ENCODE measurements at places on chromosomes 13 and 19. TPM values are rescaled to one million over a fixed set of nuclear protein-coding genes. Genes with fewer than 3 reads are reported as not detected.
A peak's percentile ranks its signal among the peaks of the same experiment; 100 is the strongest.

Gene CPB2
- not detected for total RNA-seq

Gene CPAMD8
- total RNA-seq = 1.2 TPM

Gene IGFL2
- not detected for total RNA-seq

Gene KIR2DL3
- not detected for total RNA-seq

Gene LMTK3
- total RNA-seq = 11.5 TPM

Gene PGLYRP2
- total RNA-seq = not detected

Gene RASIP1
- total RNA-seq = 0.36 TPM

Gene ASPDH
- not detected for total RNA-seq

Gene ZNF844
- total RNA-seq = 9.3 TPM

Gene ZFP14
- 6.2 TPM for total RNA-seq

Gene S1PR4
- total RNA-seq = 26.5 TPM

Gene IL17D
- total RNA-seq = 0.65 TPM

DNA sequence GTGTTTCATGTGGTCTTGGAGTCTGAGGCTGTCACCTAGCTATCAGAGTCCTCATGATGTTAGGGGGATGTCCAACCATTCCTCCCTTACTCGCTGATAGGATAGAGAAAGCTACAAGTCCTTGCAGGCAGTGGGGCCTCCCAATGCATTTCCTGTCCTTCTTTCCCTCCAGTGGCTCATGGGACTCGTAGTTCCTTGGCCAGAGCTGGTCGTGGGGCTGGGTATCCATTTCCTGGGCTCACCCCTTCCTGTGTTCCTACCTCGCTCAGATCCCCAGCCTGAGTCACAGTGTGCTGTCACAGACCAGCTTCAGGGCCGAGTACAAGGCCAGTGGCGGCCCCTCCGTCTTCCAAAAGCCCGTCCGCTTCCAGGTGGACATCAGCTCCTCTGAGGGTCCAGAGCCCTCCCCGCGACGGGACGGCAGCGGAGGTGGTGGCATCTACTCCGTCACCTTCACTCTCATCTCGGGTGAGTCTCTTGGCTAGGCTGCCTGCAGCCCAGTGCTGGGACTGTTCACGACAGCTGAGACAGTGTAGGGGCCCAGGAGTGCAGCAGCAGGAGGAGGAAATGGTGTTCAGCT, 19.1 kb downstream of the TMEM150B start:
- DNase-seq = no peak

DNA sequence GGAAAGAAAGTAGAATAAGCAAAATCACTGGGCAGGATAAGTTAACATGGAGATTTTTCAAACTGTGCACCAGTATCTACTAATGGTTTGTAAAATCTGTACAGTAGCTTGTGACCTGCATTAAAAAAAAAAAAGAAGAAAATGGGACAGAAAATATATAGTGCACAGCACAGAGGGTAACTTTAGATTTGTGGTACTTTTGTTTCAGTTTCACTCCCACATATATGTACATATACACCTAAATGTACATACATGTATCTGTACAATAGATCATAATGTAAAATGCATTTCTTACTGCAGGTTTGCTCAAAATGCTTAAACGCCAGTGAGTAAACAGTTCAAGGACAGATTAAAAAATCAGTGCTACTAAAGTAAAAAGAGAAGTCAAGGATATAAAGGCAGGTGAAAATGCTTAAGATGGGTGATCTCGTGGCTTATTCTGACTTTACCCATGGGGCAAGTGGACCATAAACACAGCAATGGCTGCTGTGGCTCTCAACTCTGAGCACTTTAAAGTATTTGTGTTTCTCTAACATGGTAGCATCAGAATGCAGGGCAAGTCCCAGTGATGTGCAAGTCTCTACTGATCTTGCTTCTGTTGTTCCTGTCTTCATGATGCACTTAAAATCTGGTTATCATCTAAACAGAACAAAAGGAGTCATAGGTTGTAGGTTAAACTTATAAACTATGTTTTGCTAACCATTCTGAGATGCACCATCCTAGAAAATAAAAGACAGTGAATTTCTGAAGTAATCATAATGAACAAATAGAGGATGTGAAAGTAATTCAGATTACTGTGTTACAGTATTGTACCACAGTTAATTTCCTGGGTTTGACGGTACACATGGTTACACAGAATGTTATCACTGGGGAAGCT, 112.3 kb downstream of the MIPEP start:
- peak; percentile 78 for DNase-seq

DNA sequence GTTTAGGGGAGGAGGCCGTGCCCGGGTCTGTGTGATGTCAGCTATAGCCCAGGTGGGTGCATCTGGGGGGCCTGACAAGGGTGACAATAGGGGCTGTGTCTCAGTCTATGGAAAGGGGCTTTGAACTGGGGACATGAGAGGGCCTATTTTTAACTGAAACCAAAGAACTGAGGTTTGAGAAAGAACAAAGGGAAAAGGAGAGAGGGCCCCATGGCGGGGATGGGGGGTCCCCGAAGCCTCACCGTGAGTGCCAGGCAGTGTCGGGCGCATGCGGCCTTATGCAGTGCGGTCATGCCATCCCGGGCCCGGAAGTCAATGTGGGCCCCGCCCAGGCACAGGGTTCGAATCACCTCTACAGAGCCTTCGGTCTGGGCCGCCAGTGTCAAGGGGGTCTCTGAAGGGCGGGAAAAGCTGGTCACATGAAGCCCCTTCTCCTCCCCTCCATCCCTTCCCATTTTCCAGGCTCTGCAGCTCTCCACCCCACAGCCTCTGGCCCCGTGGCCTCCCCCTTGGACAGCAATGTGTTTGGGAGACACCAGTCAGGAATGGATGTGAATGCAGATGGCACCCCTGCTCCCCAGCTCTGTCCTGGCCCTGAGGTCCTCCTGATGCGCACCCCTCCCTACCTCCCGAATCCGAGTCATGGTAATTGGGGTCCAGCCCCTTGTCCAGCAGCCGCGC, 5.9 kb downstream of the SHANK1 start:
- no peak for DNase-seq

DNA sequence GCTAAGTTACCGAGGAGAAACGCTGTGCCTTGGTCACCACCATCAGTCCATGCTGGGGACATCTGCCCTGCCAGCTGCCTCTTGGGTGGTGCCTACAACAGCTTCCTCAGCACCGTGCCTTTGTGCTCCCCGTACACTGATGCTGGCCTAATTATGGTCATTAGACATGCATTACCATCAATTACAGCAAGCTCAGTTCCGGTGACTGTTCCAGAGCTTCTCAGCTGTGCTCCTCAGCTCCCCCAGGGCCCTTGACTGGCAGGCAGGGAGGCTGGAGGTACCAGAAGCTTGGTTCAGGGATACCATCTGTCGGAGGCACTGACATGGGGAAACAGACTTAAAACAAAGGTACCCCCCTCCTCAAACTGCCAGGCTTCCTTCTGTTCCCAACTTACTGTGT, 40.2 kb downstream of the CILP2 start:
- DNase-seq = no peak

- no peak for DNase-seq
Measured at GRCh38 chr13:75123428-75123827, 358.5 kb downstream of the TBC1D4 start.

DNA sequence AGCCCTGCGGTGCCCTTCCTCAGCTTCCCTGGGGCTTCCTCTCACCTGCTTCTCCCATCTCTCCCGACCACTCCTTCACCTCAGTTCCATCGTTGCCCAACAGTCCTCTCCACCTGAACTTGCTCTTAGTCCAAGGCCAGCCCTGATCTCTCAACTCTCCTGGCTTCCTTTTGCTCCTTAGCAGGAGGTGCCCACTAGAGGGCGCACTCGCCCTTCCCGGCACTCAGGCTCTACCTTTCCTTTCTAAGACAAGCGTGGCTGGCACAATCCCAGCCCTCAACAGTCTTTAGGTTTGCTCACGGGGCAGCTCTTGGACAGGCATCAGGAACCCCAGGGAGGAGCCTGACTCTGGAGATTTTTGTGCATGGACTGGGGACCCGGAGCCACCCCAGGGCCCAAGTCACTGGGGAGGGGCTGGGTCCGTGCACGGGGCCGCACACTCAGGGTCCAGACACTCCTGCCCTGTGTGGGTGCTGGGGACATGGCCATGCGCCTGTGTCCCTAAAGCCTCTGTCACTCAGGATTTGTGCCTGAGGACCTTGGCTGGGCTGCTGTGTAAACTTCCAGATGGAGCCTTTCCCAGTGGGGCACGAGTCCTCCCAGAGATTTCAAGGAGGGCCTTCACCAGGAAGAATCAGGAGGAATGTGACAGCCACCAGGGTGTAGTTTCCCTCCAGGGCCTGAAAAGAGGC, 12.1 kb upstream of the CEACAM8 start:
- DNase-seq = peak; percentile 56

DNA sequence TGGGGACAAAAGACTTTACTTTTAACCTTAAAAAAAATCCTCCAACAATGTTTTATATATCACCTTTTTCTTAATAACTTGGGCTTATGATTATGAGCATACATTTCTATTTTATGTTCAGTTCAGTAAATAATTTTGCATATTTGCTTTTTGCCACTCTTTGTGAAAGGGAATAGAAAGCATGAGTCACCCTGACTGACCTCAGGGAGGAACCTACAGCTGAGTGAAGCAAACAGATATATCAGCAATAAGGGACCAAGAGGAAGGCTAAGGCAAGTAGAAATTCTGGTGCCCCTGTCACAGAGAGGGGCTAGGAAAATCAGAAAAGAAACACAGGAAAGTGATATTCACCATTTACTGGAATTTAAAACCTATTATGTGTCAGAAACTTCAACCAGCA, 37.2 kb upstream of the SOHLH2 start:
- no peak for DNase-seq

GRCh38 chr13:36666477-36667229, 7.2 kb upstream of the SERTM1 start:
- no peak for DNase-seq

DNA sequence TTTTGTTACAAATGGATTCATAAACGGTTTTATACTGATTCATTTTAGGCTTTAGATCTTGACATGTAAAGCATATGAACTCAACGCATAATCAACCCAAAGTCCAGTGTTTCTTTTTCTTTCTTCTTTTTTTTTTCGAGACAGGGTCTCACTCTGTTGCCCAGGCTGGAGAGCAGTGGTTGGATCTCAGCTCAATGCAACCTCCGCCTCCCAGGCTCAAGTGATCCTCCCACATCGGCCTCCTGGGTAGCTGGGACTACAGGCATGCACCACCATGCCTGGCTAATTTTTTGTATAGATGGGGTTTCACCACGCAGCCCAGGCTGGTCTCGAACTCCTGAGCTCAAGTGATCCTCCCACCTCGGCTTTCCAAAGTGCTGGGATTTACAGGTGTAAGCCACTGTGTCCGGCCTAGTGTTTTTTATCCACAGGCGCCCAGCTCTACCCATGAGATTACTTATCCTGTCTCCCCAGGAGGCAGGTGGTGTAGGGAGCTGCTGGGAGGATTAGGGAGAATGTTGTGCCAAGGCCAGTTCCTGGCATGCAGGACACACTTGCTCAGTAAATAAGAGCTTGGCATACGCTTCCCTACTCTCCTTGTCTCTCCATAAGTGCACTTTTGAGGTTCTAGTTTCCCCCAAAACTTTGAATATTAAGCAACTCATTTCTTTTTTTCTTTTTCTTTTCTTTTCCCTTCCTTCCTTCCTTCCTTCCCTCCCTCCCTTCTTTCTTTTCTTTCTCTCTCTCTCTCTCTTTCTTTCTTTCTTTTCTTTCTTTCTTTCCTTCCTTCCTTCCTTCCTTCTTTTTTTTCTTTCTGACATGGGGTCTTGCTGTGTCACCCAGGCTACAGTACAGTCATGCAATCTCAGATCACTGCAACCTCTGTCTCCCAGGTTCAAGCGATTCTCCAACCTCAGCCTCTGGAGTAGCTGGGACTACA, 4.8 kb upstream of the CEBPA start:
- no peak for DNase-seq

- no peak for DNase-seq
Measured at GRCh38 chr19:2217591-2217990, 18.5 kb downstream of the PLEKHJ1 start.

- peak; percentile 76 for DNase-seq
Measured at GRCh38 chr19:45250832-45251451, at the start of gene MARK4. TSS of gene MARK4 (plus strand) at chr19:45251271. CDS start at chr19:45251589, 318 bp downstream.

- DNase-seq = no peak
Measured at GRCh38 chr13:27853335-27853734, 61.1 kb downstream of the GSX1 start.

GRCh38 chr13:102847272-102848234, 1.7 kb downstream of the ERCC5 start:
- peak; percentile 34 for DNase-seq

GRCh38 chr19:7337380-7338194, 11.2 kb upstream of the ARHGEF18 start:
- peak; percentile 98 for DNase-seq

GRCh38 chr13:42272804-42273175, 838 bp downstream of the AKAP11 start:
- DNase-seq = no peak

DNA sequence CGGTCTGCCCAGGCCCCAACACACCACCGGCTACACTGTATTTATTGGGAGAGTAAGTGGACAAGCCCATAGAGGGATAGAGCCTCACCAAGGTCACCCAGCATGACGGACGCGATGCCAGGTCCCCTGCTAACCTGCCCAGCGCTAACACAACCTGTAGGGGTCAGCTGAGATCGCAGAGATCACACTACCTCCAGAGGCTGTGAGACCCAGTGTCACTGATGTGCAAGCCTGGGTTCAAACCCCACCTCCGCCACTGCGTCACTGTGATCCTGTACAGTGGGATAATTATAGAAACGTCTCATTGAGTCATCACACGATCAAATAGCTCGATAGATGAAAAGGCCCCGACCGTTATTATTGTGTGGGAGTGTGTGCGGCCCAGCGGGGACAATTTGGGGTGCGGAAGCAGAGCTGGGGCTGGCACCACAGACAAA, 10.6 kb upstream of the TLE2 start:
- DNase-seq = peak; percentile 56

DNA sequence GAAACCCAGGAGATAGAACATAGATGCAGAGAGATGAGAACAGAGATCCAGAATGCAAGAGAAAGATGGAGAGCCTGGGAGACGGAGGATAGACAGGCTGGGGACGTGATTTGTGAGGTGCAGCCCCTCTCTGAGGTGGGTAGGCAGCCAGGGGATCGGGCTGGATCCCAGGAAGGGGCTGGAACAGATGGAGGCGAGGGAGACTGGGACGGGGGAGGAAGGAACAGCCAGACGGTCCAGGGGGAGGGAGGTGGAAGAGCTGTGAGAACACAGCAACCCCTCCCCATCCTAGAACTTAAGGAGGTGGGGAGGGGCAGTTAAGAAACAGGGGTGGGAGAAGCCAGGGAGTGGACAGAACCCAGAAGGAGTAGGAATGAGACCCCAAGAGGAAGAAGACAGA, 3.1 kb downstream of the SLC17A7 start:
- no peak for DNase-seq

DNA sequence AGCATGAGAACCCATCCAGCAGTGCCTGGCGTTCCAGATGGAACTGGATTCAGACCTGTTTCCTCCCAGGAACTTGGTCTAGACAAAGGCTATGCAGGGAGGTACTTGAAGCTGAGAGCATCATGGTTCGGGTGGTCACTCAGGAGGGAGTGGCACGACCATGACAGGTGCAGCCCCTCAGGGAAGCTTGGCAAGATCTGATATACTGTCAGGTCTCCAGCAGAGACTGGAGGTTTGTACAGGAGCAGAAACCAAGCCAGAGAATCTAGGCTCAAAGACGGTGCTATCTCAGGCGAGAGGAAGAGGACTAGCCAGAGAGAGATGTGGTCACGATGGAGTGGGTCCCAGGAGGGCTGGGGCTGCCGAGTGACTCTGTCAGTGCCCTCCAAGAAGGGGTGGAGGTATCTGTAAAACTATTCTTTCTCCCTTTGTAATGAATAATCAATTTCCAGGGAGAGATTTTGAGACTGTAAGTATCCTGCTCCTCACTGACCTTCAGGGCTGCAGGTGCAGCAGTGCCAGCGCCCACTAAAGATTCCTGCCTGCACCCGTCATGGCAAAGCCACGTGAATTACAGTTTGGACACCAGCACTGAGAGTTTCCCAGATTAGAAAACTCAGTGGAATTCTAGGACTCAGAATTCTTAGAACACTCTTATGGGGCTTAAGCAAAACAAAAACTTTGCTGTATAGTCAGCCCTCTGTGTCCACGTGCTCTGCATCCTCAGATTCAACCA, 10.2 kb upstream of the DCUN1D2 start:
- DNase-seq = no peak

Measured in OCI-LY7 (cell line).